NCI-H1930 (cell line): ENCODE measurements at places on chromosomes 6 and 20.

GRCh38 chr6:157660414-157660813 is 162.6 kb upstream of the SNX9 start:
- no peak for DNase-seq

GRCh38 chr20:62088258-62089127 is 22.8 kb upstream of the TAF4 start:
- no peak for DNase-seq

- DNase-seq = no peak
These were observed 382.8 kb downstream of the CDH26 start for GRCh38 chr20:60341062-60341461.

DNA sequence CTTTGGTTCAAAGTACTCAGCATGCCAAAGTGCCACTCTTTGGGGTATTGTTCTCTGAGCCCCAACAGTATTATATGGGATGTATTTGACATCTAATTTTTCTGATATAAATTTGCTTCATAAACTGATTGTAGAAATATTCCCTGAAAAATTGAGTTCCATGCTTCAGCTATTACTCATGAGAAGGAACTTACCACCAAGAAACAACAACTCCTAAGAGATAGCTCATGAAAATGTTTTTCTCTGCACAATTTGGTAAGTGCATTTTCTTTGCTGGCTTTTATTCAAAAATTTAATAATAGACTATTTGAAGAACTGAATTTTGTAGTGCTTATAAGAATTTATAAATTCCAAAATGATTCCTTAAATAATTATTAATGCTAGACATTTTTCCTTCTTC is 12.8 kb upstream of the TPD52L1 start:
- DNase-seq = no peak

- no peak for DNase-seq
These were observed 108.9 kb upstream of the EMILIN3 start for GRCh38 chr20:41475503-41475902.

GRCh38 chr6:29325777-29326176 is 24.3 kb downstream of the OR14J1 start:
- DNase-seq = no peak

GRCh38 chr6:163324688-163325389 is 89.7 kb upstream of the QKI start:
- no peak for DNase-seq

GRCh38 chr6:142902636-142903053 is 42.3 kb downstream of the HIVEP2 start:
- no peak for DNase-seq

DNA sequence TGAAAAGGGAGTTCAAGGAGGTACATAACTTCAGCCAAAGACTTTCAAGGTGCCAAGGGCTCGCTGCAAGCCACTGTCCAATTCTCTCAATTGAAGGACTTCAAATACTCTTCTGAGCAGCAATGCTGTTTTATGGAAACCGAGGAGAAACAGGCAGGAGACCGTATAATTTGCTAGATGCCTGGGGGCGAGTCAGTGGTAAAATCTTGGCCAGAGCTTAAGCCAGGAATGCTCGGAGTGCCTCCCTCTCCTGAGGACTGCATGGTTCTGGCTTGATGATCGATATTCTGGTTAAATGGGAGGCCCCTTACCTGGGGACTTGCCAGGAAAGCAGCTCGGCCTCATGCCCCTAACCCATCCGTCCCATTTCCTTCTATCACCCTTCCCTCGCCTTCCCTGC is 35.8 kb upstream of the NOP56 start:
- DNase-seq = no peak

DNA sequence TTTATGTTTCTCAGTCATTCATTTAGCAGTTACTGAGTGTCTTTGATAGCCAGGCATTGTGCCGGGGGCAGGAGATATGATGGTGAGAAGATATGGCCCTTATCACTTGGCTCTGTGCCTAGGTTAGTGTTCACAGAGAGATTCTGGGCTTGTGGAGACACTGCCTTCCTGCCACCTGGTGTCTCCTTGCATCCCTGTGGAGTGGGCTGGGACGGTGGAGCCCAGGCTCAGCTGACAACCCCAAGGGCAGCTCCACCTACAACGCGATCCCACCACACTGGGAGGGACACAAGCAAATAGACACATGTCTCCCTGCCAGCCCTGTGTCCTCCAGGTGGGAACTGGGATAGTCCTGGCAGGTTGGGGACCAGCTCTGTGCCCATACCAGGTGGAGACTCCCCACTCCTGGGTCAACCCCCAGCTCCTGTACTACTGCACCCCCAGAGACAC is 30.3 kb upstream of the VEGFA start:
- no peak for DNase-seq

DNA sequence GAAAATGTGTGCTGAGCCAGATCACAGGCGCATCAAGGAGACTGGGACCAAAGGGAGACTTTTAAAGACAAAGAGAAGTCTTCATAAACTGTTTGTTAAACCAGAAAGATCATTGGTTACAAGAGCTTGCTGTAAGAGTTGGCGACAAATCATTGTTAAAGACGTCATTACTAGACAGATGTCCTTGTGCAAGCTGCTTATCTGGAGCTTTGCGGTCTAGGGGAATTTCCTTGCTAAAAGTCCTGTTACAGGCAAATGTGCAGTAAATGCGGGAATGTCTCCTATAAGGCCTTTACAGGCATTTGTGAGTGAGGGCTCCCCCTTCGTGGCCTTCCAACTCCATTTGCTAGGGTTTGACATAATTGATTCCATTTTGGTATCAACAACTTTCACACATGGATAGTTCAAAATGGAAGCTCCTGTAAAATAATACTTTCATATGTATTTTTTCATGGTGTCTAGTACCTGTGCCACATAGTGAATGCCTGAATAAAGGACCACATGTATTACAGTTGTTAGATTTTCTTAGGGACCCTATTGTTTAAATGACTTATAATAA is 362.4 kb downstream of the UTRN start:
- DNase-seq = no peak

GRCh38 chr6:26595669-26596269 is 984 bp upstream of the ABT1 start:
- DNase-seq = peak; percentile 85

DNA sequence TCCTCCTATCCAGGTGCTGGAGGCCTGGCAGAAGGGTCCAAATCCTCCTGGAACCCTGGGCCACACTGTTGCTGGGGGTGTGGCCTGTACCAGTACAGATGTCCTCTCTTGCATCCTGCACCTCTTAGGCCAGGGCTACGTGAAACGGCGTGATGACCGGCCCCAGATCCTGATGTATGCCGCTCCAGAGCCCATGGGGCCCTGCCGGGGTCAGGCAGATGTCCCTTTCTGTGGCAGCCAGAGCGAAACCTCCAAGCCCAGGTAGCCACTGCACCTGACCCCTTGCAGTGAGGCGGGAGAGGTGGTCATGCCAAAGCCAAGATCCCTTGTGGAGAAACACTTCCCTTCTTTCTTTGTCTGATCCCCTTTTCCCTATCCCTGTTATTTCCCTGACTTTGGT is 14.2 kb downstream of the DNPH1 start:
- DNase-seq = no peak

DNA sequence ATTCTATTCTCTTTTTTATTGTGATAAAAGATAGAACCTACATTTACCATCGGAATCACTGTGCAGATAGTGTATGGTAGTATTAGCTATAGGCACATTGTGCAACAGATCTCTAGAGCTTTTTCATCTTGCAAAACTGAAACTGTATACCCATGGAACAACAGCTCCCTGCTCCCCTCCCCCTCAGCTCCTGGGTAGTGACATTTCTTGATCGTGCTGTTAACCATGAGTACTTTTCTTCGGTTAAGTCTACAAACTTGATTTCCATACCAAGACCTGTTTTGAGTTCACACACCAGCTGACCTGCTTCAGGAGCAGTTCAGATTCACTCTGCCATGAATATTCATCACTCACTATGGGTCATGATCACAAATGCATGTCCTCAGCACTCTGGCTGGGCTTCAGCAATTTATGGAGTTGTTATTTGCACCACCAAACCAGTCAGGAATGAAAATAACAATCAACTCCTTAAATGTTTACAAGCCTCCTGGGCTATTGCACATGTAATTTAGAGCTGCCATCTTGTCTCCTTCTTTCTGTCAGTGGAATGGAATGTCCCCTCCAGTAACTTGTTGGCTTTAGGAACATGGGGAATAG is 32.8 kb downstream of the PRDM1 start:
- no peak for DNase-seq

DNA sequence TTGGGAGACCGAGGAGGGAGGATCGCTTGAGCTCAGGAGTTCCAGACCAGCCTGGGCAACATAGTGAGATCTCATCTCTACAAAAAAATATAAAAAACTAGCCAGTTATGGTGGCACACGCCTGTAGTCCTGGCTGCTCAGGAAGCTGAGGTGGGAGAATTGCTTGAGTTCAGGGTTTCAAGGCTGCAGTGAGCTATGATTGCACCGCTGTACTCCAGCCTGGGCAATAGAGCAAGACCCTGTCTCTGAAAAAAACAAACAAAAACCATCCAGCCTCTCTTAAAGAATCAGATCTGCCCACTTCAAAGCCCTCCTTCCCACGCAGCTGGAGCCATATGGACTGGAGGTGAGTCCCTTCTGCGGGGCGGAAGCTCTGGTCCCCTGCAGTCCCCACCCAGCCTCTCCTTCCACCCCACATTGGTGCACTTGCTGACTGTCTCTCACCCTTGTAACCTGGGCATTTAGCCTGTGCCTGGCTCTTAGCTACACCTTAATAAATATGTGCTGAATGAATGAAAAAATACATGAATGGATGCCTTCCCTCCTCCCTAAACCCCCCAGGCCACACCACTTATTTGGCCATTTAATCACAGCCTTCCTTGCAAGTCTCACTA is 7.2 kb upstream of the PARD6B start:
- no peak for DNase-seq

- DNase-seq = no peak
These were observed 80.7 kb downstream of the OLIG3 start for GRCh38 chr6:137413482-137413881.

- DNase-seq = no peak
These were observed 3.7 kb upstream of the RFPL4B start for GRCh38 chr6:112343390-112343789.

DNA sequence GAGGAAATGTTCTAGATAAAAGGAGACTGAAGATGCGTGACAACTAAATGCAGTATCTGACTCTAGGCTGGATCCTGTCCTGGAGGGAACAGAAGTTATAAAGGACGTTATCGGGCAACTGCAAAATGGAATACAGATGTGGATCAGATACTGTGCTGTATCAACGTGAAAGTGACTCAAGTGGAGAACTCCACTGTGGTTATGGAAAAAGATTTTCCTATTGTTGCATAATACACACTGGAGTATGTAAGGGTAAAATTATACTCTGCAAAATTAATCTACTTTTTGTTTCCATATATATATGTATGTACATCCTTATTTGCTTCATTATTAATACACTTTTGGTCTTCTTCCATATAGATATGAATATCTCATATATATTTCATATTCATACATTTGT is 654.0 kb downstream of the QKI start:
- no peak for DNase-seq

- no peak for DNase-seq
These were observed 11.5 kb upstream of the NFATC2 start for GRCh38 chr20:51553897-51554486.

GRCh38 chr20:24546232-24546892 is 76.9 kb downstream of the SYNDIG1 start:
- DNase-seq = no peak

GRCh38 chr20:58547623-58548475 is 32.6 kb upstream of the APCDD1L start:
- no peak for DNase-seq

- DNase-seq = no peak
These were observed 512 bp downstream of the TAP1 start for GRCh38 chr6:32852844-32853540.

DNA sequence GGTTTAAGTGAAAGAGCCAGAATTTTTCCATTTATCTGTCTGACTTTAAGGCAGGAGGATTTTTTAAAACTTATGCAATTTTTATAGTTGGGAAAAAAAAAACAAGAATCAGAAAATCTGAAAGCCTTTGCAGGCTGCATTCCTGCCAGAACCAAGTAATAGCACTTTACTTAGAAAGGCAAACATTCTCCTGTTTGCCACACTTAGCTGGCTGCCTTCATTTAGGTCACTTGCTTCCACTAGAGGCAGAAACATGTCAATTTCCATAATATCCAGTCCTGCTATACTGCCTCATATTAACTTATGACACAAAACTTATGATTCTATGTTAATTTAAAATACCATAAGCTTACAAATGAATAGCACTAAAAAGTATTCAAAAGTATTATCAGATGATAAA is 425.8 kb downstream of the FRK start:
- no peak for DNase-seq

- no peak for DNase-seq
These were observed 40.8 kb downstream of the SMAP1 start for GRCh38 chr6:70708448-70708847.

DNA sequence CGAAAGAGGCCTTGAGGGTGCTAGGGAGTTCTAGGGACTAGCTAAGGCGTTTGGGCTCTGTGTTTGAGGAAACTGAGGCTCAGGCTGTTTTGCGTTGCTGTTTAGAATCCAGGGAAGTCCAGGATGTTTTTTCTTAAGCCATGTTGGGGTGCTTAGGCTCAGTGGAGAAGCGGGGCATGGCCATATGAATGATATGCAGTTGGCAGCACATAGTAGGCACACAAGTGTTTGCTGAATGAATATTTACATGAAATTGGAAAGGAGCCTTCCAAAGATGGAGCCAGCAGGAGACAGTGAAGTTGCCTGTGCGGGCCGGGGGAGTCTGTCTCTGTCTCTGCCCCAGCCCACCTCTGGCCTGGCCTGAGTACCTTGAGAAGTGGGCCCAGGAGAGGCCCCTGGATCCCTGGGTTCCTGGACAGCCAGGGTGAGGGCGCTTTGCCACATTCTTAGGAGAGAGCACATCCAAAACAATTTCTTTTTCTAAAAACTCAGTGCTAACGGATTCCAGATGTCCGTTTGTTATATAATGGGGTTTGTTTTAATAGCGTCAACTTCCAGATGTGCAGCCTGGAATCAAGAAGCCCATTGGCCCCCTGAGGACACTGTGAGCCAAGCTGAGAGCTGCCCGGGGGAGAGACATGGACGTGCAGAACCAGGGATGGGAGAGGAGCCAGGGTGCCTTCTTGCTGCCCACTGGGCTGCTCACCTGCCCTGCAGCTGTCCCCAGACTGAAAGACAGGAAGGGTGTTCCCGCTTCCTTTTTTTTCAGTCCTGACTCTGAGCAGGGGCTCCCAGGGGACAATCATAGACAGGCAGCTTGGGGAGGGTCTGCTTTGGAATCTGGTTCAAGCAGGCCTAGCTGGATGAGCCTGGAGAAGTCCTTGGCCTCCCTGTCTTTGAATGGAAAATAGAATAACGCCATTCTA is 20.1 kb upstream of the EMILIN3 start:
- no peak for DNase-seq

DNA sequence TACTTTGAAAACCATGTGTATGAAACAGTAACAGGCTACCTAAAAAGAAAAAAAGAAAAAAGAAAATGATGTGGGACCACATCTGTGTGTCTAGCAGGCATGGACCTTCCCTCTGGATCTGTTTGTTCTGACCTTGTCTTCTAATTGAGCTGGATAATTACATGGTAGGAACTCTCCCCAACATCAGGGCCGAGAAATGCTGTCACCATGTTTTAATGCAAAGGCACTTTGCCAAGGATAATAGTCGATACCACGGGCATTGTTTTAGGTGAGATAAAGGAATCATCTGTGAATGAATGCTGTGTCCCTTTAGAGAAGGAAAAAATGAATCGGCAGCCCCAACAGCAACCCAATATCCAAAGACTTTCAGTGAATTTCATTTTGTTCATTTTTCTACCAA is 149.1 kb downstream of the ZDHHC14 start:
- no peak for DNase-seq
